Stimulated activated CD8-positive, alpha-beta memory T cell treated with anti-CD3 and anti-CD28 coated beads, Interleukin-4, amount 100 ng/mL, for 4 hours (primary cell): ENCODE measurements at places on chromosomes 12 and 14.

DNA sequence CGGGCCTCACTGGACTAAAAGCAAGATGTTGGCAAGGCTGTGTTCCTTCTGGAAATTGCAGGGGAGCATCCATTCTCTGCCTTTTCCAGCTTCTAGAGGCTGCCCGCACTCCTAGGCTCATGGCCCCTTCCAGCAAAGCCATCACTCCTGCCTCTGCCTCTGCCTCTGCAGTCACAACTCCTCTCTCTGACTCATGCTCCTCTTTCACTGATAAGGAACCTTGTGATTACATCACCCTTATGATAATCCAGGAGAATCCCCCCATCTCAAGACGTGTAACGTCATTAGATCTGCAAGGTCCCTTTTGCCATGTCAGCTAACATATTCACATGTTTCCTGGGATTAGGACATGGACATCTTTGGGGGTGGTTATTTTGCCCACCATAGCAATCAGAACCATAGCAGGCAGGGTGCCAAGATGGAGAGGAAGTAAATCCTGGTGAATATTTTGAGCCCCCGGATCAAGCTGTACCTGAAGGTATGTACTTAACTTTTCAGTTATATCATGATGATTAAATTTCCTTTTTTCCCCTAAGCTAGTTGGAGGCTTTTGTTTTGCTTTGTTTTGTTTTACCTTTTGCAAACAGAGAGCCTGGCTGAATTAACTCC, 123.6 kb downstream of the SCARB1 start:
- no peak for DNase-seq

DNA sequence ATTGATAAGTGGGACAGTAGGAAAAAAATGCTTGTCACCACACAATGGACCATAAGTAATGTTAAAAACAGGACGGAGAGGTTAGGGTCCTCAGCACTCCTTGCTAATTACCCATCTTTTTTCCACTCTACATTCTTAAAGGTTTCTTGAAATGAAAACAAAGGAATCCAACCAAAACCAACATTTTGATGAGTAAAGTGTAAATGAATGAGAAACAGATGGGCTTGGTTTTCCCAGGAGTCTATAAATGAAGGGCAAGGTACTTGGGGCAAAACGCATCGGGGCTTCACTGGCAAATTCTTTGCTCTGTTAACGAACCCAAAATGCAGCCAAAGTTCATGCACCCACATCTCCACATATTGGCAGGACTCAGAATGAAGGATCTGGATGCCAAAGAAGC, 129.2 kb upstream of the BMP4 start:
- no peak for DNase-seq

GRCh38 chr14:89331398-89331797, 85.6 kb downstream of the FOXN3 start:
- DNase-seq, result no peak

DNA sequence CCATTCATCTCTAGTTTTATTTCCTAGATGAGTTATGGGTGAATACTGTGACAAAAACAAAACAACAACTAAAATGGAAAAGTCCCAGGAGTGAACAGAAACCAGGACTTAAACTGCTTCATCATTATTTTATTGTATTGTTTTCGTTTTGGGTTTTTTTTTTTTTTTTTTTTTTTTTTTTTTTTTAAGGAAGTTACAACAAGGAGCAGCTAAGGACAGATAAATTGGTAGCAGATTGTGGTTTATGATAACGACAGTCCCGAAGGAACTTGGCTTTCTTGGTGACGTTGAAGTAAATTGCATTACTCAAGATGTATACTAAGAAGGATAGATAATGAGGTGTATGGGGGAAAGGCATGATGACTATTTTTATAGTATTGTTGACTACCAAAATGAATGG, 866.3 kb downstream of the NRXN3 start:
- no peak for DNase-seq

DNA sequence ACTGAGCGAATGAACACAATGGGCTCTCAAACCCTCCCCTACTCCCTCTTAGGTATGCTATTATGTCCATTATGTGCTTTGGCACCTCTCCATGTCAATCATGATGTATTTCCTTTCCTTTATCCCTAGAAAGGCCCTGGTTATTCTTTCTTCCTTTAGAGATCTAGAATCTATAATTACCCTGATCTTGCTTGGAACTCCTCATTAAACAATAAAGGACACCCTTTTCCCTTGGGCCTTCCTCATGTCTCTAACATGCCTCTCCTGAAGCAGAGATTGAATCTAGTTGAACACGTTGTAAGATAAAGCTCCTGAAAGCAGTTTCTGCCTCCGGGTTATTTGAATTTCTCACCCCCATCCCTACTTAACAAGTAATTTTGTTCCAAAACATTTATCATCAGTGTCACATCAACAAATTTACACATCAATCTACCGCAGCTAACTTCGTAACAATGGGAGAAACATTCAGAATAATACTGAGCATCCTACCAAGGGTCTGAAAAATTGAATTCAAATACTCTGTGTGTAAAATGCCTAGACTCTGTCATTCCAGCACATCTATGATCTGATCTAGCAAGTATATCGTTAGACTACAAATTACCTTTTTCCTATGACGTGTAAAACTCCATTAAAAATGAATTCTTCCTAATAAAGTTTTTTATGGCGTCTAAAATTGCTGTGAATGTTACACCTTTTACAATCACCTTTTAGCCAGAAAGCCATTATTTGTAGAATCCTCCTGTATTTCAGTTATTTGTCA, 5.4 kb downstream of the USP44 start:
- DNase-seq, result no peak

GRCh38 chr14:74275241-74275841, 27.4 kb downstream of the ABCD4 start:
- DNase-seq, result no peak

- no peak for DNase-seq
Observed at GRCh38 chr14:54845641-54846040, 57.0 kb downstream of the GCH1 start.

GRCh38 chr12:2719392-2719791, 75.4 kb upstream of the FKBP4 start:
- DNase-seq, result no peak

GRCh38 chr14:36720657-36721056, 59.0 kb downstream of the PAX9 start:
- DNase-seq, result no peak

GRCh38 chr12:44428825-44429224, 447.3 kb downstream of the NELL2 start:
- DNase-seq, result no peak

GRCh38 chr12:54227376-54227775, 38.6 kb upstream of the SMUG1 start:
- no peak for DNase-seq

DNA sequence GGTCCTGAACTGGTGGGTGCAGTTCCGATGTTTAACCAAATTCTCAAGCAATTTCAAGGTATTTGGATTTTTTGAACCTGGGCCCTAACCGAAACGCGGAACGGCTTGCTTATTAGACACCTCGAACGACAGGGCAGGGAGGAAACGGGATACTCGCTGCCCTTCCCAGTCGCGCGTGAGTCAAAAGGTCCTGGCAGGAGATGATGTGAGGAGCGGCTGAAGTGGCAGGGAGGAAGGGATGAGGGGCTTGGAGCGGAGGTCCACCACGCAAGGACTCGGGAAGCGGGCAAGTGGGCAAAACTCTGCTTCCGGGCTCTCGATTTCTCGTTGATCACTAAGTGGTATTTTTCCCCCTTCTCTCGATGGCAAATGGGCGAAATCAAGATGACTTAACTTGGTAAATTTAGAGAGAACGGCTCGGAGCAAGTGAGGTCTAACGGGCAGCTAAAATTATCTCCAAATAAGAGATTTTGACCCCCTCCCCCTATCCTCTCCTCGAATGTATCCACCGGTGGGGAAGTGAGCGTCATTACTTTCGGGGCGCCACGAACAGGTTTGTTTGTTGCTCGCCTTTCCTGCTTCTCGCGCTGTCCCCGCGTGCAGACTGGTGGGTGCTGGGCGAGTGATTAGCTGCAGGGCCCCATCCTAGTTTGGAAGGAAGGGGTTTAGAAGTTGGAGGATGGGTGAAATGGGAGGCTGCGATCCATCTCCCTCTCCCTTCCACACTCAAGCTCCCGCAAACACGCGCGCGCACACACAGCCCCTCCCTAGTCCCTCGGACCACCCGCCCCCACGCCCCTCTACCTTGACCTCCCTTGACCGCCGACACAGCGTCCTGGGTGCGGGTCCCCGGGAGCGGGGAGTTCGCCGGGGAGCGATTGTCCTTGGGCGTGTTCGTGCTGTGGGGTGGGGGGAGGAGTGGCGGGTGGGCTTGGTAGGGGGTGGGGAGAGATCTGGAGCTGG, 986 bp upstream of the NTF3 start:
- DNase-seq, result no peak

DNA sequence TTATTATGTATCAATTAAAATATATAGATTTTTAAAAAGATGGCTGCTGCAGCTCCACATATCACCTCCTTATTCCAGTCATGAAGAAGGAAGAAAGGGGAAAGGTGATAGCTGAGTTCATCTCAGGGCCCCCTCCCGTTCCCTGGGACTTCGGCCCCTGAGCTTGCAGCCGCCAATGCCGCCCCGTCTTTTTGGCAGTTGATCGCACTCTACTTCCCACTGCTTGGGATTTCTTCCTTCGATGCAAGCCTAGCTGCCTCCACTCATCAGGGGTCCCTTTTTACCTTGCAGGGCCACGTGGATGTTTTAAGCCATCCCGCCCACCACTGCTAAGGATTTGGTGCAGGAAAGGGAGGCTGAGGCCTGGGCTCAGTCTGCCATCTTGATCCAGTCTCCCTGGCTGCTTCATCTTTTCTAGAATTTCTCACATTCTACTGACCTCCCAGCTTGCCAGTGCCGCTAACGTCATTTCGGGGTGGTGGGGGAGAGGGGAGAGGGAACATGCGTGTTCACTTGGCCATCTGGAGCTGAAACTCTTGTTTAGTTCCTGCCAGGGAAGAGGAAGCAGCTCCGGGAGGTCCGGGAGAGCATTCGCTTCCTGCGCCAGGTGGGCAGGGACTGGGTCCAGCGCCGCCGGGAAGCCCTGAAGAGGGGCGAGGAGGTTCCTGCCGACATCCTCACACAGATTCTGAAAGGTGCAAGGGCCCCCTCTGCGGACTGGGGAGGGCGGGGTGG, 31.3 kb downstream of the CYP46A1 start:
- DNase-seq, result no peak

- no peak for DNase-seq
Observed at GRCh38 chr12:111186347-111186746, 182.5 kb downstream of the PHETA1 start.

DNA sequence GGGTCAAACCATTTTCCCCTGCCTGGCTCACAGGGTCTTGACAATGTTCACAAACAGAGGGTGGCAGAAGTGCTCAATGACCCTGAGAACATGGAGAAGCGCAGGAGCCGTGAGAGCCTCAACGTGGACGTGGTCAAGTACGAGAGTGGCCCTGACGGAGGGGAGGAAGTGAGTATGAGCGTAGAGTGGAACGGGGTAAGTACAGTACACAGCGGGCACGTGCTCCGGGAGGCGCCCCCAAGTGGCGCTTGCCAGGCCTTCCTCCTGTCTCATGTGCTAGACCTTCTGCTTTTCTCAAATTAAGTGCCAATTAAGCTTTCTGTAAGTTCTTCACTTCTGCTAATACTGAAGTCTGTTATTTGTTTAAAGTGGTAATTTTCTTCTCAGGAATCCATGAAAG, 35.9 kb downstream of the XRCC3 start:
- DNase-seq, result no peak

GRCh38 chr14:22485178-22485577, 103.8 kb downstream of the DAD1 start:
- DNase-seq, result no peak

DNA sequence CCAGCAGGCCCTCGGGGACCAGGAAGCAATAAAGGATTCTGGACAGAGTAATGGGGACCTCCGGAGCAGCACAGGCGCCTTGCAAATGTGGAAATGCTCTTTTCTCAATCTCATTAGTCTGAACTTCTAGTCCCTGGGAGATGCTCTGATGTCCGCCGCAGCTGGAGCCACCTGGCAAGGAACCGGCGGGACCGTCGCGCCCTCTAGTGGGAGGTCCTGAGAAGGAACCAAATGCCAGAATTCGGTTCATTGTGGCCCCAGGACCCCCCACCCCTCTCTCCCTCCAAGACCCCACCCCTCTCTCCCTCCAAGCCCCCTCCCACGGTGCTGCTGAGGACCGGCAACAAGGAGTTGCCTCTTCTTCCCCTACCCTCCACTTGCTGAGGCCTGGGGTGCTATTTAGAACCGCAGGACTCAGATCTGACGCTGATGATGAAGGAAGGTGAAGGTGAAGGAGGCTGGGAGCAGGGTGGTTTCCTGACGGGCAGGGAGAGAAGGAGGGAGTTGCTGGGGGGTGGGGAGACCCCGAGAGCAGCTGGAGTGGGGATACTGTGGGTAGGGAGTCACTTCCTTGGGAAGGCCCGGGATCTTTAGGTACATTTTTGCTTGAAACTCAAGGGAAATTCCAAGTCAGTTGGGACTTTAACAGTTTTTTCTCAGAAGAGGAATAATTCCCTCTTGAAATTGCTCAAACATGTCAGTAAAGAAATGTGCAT, 42.5 kb downstream of the SMIM41 start:
- peak; percentile 43 for DNase-seq

DNA sequence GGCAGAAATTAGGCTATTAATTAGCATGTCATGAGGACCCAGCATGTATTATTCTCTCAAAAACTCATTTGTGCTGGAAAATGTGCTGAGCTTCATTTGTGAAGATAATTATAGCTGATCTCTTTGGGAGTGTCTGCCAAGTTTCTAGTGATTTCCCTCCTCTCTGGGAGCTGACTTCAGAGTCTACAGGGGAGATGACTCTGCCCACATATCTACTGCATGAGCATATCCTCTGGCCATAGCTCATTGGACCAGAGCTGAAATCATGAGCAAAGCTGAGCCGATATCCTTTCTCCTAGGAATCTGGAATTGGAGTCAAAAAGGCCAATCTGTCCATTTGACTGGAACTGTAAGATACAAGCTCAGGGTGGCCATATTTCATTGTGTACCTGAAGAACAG, 5.9 kb downstream of the CCDC198 start:
- no peak for DNase-seq

GRCh38 chr12:51924551-51925319, 17.4 kb downstream of the ACVRL1 start:
- no peak for DNase-seq

GRCh38 chr12:66661357-66661756, 17.5 kb downstream of the GRIP1 start:
- no peak for DNase-seq

DNA sequence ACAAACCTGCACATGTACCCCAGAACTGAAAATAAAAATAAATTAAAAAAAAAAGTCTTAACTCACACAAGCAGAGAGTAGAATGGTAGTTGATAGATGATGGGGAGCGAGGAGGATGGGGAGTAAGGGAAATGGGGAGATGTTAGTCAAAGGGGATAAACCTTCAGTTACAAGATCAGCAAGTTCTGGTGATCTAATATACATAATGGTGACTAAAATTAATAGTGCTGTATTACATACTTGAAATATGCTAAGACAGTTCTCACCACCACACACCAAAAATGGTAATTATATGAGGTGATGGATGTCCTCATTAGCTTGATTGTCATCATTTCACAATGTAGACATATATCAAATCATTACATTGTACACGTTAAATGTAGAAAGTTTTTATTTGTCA, 3.2 kb upstream of the C12orf42 start:
- no peak for DNase-seq
